Activated CD4-positive, CD25-positive, alpha-beta regulatory T cell treated with anti-CD3 and anti-CD28 coated beads, Interleukin-2, amount 50 U/mL, for 24 hours (primary cell): ENCODE measurements at places on chromosomes 3 and 15.

DNA sequence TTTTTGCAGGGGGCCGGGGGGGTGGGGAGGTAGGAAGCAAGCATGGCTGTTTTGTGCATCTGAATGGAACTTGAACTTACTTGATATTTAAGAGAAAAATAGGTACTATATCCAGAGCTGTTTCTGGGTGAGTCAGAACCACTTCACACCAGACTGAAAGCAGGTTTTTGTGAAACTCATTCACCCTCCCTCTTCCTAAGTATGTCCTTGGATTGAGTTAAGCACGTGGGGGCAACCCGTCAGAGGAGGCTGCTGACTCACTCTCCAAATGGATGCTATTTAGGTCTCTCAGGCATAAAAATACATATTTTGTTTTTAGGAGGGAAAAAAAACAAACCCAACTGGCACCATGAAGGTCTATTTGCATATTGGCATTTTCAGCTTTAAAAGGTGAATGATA is 270.3 kb downstream of the RYR3 start:
- no peak for ATAC-seq

GRCh38 chr3:137148917-137149316 is 191.1 kb downstream of the IL20RB start:
- ATAC-seq, result no peak

DNA sequence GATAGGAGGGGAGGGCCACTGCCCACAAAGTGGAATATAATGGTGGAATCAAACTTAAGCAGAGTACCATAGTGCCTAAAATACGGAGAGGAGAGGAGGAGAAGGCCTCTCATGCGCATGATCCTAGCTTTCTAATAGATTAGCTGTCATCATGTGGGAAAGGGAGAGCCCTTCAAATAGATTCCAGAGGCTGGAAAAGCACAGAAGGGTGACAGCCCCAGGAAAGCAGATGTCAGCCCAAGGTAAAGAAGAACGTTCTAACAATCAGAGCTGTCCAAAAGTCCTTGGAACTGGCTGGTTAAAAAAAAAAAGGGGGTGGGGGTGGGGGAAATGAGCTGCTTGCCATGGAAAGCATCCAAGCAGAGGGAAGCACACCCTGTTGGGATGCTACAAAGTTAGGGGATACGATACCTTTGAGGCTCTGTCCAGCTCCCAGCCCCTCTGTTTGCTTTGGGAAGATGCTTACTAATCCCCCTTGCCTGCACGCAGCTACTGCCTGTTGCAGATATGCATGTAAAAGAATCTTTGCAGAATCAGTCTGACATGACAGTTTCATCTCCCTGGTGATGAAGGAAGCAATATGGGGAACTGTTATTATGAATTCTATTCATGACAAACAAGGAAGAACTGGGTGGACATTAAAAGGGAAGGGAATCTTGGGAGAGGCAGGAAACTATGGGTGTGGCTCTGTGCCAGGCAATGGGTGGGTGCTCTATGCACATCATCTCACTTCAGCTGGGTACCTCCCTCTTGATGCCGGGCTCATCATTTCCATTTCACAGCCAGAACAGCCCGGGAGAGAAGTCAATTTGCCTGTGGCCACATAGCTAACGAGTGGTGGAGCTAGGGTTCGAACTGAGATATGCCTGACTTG is 10.1 kb upstream of the LMCD1 start:
- no peak for ATAC-seq

GRCh38 chr15:48168616-48169015 is 9.5 kb downstream of the MYEF2 start:
- no peak for ATAC-seq

- ATAC-seq, result no peak
These were observed 213.5 kb downstream of the RYR3 start for GRCh38 chr15:33524274-33524673.

- ATAC-seq, result no peak
These were observed 342.6 kb downstream of the NSUN3 start for GRCh38 chr3:94405258-94406035.

- no peak for ATAC-seq
These were observed 370.0 kb upstream of the FRG2C start for GRCh38 chr3:75294124-75294523.

DNA sequence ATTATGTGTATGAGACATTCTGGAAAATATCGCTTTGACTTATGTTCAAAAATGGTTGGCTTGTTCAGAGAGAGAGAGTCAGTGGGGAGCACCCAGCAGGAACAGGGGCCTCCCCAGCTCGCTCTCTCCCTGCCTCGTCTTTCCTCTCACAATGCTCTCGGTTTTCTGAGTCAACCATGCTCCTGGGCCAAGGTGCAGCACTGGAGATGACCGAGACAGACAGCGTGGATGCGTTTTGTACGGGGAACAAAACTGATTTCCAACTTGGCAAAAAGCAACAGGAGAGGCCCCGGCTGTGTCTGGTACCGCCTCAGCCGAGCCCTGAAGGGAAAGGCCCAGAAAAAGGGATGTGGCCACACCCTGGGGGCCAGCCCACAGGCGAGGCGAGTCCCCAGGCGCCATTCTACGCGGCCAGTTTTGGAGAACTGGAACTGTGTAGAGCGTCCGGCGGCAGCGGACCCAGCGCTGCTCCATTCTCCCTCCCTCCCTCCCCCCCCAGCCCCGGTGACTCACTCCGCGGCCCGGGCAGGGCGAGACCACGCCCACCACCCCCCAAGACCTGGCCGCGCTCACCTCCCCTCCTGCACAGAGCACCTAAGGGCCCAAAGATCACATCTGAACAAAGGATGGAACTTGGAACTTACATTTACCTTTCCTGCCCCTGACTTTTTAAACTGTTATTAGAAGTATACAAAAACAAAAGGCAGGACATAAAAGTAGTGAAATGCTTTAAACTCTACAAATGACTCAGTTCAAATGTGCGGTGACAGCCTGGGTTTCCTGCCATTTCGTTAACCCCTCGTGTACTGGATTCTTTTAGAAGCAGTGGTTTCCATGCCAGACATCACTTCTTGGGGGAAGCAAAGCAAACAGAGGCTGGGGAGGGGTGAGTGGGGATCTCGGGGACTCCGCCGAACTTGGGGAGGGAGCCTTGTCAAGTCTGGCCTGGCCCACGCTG is 12.7 kb downstream of the ATP10A start:
- peak; percentile 71 for ATAC-seq

DNA sequence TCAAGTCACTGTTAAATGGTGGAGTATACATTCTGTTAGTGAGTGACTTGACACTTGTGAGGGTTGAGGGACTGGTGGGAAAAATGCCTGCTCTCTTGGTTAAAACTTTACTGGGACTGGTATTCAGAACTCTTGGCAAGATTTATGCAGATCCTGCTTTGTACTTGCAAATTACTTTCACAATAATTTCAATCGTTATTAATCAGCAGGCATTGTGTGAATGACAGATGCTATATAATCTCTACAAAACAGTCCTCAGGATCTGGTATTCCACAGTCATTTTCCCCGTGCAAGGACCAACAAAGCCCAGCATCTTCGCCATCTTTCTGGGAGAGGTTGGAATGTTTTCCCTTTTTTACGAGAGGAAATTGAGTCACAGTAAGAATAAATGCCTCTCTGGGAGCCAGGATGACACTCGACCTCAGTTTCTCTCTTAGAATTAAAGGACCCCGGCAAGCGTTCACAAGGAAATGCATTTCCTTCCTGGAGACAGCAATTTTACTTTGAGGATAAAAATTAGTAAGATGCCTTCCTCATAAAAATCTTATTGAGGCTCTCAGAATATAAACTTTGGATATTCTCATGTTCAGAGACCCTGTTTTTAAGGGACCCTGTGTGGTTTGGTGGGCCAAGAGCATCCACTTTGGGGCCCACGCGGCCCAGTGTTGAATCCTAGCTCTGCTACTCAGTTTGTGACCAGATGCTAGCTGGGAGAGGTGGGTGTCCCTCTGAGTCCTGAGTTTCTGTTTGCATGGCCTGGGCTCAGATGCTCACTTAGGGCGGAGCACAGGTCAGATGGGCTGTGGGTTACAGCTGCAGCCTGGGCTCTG is 45.3 kb upstream of the PLCL2 start:
- ATAC-seq, result no peak
